Stimulated activated CD8-positive, alpha-beta memory T cell treated with anti-CD3 and anti-CD28 coated beads, Interleukin-2, amount 100 ng/mL, for 1 hour (primary cell): ENCODE measurements at places on chromosomes 5 and 9.

DNA sequence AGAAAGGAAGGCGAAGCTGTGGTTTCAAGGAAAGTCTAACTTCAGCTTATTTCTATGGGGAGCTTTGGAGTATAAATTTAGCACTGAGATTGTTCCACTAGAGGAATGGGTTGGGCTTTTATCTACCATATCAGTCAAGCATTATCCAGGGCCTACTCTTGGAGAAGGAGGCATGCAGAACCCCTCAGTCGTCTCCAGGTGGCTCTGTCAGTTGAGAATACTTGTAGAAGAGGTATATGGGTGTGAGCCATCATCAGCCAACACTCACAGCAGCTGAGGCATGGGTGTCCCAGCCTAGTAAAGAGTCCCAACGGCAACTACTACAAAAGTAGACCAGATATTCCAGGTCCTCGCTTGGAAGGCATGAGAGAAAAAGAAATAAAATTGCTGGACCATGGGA is 548.5 kb upstream of the GRAMD2B start:
- no peak for DNase-seq

GRCh38 chr5:111743988-111744387 is 13.0 kb downstream of the NREP start:
- DNase-seq = no peak

- no peak for DNase-seq
Observed at GRCh38 chr9:74322661-74323314, 174.3 kb upstream of the RORB start.

DNA sequence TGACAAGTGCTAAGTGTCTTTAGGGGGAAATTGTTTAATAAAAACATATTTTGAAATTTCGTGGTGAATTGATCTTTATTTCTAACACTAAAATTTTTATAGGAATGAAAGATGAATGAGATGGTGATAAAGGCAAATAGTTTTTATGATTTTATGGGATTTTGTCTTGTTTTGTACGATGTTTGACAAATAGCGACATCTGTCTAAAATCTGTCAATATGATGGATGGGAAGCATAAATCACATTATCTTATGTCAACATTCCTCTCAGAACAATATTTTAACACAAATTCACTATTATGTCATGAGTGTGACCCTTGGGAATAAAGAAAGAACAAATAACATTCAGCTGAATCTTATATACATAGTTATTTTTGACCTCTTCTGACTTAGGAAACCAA is 852.0 kb upstream of the CDH6 start:
- no peak for DNase-seq

DNA sequence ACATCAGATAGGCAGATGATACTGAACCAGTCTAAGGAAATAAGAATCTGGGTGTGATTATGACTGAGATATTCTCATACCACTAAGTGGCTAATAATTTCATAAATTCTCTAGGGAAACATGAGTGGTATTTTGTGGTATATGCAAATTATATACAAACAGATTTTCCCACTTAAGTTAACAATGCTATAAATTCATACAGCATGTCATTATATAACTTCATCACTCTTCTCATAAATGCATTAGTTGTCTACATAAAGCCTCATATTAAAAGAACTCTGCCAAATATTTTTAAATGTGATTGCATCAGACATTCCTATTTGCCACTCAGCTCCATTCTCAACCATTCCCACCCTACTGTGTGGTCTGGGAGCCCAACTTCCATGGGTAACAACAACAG is 226.5 kb downstream of the TLE1 start:
- no peak for DNase-seq

DNA sequence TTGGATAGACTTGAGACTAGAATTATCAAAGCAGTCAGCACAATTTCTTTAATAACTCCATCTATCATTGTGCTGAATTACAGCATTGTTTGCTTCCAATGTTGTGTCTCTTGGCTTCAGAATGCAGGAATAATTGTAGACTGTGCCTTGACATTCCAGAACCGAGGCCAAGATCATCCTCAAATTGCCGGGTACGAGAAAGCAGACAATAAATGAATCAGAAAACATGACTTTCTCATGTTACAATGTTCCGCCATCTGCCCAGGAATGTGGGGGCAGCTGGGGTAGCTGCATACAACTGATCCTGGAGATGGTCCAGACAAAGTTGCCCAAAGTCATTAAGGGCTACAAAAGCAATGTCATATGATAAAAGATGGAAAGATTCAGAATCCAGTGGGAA is 206.2 kb upstream of the SGCD start:
- DNase-seq = no peak

DNA sequence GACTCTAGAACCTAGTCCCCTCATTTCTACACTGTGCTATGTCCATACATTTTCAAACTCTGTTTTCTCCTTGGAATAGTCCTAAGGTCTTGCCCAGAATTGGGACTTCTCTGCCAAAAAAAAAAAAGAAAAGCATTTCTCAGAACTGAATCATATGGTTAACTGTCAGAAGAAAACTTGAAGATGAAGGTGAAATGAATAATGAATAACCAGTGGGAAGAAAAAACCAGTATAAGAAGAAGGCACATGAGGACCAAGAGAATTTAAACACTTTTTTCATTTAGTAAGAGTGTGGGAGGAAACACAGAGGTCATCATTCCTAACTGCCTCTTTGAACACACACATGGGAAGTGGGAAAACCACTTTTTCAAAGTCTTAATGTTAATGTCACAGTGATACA is 197.7 kb downstream of the PRELID2 start:
- no peak for DNase-seq

GRCh38 chr9:93910598-93910997 is 44.6 kb downstream of the BARX1 start:
- no peak for DNase-seq

DNA sequence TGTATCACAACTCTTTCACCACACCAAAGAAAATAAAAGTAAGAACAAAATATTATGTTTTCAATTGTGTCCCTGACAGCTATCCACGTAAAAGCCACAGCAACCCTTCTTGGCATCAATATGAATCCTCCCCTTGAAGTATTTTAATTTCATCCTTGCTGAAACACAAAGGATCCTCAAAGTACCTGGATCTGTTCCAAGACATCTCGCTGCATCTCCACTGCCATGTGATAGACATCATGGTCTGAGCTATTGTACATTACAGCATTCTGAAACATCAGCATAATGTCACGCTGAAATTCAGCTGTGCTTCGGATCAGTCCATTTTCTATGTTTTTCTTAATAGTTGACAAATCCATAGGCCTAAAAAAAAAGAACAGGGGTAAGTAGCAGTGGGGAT is 17.7 kb downstream of the BRD8 start:
- DNase-seq = no peak

DNA sequence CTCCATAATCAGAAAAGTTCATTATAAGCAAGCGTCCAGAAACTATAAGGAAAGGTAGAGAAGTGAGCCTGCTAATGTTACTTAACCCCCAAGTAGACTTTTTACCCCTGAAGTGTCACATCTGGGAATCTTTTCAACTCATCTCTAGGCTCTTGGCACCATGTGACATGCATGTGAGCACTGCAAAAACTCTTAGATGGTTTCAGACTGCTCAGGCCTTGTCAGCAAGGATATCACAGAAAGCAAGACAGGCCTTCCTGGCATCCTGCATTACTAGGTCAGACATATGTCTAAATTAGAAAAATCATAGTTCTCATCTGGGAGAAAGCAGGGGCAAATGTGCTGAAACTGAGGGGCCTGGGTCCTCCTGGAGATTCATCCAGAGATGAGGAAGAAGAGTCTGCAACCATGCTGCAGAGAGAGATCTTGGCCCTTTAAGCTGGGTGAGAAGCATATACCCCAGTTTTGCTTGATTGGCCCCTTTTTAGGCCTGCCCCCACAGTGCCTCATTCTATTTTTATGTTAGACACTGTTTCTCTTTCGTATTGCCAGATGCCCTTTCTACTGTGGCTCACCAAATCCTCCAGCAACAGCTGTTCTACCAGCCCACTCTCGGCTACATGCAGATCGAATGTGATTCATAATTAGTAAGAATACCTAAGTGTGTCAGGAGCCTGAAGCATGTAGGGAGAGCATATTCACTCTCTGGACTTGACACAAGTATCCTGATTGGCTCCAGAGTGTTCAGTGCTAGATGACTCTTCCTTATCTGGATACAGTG is 19.0 kb downstream of the TMEM8B start:
- no peak for DNase-seq

DNA sequence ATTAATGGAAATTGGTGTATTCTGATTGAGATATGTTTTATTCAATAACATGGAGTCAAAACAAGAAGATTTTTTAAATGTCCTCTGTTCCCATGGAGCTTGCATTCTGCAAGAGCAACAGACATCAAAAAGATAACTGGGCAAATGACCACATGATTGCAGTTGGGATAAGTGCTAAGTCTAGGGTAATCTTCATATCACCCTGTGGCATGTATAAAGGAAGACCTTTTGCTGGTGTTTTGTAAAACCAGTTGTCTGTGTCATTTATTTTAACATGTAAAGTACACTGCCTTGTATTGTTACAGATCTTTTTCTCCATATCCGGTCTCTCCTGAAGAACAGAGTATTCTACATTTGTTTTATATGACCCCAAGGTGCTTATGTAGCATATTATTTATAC is 44.0 kb downstream of the PTCD2 start:
- DNase-seq = no peak

- DNase-seq = no peak
Observed at GRCh38 chr9:16319646-16320045, 550.8 kb downstream of the BNC2 start.

DNA sequence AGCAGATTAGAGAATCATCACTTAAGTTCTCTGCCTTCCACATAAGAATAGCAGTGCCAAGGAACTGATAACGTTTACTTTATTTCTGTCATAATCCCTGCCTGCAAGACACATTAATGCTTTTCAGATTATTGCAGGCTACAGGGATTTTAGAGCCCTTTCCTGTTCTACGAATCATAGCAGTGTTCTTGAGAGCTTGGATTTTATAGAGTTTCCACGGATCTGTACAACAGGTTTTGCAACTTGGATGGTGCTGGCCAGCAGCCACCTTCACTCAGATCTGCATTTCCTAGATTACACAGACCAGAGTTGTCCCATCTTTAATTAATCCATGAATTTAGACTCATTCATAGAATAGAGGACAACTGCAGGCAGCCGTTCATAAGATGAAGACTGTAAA is 38.1 kb downstream of the SLC12A2 start:
- DNase-seq = no peak

GRCh38 chr5:115838885-115839518 is 2.4 kb downstream of the ATG12 start:
- no peak for DNase-seq

DNA sequence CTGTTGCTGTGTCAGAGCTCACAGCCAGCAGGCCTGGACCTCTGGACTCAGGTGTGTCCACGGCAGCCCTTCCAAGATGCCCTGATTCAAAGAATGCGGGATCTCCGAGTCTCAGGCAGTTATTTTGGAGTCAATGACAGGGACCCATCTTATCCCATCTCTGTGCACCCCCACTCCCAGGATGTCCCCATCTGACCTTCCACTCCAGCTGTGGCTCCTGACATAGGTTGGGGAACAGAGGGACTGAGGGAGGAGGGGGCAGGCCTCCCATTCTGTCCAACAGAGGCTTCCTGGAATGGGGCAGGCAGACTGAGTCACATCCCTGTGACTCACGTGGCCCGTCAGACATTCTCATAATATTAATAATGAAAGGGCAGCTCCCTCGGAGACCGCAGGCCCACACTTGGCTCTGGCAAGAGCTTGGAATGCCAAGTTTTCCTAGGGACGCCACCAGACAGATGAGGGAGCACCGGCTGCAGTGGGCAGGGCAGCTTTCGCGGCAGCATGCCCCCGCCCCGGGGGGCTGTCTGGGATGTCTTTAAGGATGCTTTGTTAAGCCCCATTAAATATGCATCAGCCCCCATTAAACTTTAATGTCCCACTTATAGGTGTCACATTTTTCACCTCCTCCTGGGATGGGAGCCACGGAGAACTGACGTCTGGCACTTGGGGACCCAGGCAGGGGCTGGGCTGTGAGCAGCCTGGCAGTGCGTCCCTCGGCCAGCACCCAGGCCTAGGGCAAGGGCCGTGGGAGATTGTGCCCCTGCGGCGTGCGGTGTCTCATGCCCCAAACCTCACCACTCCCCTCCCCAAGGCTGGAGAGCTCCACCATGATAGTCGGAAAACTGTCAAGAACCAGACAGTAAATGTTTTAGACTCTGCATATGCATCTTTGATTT is 23.6 kb upstream of the FIBCD1 start:
- no peak for DNase-seq
